ENCODE measurements at places on chromosomes 3 and 15. TPM values are rescaled to one million over a fixed set of nuclear protein-coding genes. Genes with fewer than 3 reads are reported as not detected.

DNA sequence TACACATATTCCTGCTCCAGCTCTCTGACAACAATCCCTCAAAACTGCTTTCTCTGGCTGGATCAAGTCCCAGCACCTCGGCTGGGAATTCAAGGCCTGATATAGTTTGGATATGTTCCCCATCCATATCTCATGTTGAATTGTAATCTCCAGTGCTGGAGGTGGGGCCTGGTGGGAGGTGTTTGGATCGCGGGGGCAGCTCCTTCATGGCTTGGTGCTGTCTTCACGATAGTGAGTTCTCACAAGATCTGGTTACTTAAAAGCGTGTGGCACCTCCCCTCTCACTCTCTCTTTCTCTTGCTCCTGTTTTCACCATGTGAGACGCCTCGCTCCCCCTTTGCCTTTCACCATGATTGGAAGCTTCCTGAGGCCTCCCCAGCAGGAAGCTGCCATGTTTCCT, 47.4 kb upstream of the SYN2 start:
- DNase-seq = no peak

The COL8A1 gene
- 84.8 TPM for total RNA-seq

DNA sequence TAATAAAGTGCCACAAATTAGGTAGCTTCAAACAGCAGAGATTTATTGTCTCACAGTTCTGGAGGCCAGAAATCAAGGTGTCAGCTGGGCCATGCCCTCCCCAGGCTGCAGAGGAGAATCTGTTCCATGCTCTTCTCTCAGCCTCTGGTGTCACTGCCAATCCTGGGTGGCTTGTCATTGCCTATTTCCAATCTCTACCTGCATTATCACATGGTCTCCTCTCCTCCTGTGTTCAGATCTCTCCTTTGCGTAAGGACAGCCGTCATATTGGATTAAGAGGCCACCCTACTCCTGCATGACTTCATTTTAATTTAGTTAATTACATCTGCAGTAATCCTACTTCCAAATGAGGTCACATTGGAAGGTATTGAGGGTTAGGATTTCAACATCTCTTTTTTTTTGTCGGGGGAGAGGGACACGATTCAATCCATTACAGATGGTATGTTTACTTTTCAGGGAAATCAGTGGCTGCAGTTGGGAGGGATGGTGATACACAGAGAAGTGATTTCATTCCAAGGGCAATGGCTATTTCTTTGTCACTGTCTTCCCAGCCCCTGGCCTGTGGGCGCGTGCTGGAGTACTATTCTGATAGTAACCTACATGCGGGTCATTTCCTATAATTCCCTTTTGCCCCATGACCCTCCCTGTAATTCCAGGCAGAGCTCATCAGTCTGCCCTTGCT, 169.4 kb downstream of the MINAR1 start:
- DNase-seq = no peak

- DNase-seq = no peak
These were observed 4.5 kb upstream of the USP19 start for GRCh38 chr3:49124991-49125670.

DNA sequence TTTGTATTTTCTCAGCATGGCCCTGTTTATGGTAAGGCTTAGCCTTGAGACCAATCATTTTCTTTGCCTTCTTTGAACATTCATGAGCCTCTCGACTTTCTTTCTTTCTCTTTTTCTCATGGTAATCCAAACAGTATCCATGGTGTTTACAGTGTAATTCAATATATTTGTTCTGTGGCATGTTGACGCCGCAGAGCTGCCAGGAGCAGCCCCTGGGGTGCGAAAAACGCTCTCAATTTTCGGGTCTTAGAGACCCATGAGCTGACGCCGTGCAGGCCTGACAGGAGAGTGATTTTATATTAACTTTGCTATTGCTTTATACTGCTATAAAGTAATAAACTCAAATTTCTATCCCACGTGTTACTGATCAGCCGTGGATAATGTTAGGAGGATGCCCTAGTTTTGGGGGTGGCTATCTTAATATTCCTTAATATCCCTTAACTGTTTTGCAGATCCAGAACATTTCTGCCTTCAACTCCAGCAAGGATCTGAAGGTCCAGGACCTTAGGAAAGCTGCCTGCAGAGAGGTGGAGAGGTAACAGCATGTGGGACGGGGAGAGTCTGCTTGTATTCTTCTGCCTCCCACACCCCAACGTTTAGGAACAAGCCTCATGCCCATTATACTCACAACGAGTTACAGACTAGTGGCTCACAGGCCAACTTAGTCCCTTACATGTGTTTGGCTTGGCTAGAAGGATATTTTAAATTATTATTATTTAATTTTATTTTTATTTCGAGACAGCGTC, 29.3 kb upstream of the MYO1E start:
- DNase-seq = no peak

DNA sequence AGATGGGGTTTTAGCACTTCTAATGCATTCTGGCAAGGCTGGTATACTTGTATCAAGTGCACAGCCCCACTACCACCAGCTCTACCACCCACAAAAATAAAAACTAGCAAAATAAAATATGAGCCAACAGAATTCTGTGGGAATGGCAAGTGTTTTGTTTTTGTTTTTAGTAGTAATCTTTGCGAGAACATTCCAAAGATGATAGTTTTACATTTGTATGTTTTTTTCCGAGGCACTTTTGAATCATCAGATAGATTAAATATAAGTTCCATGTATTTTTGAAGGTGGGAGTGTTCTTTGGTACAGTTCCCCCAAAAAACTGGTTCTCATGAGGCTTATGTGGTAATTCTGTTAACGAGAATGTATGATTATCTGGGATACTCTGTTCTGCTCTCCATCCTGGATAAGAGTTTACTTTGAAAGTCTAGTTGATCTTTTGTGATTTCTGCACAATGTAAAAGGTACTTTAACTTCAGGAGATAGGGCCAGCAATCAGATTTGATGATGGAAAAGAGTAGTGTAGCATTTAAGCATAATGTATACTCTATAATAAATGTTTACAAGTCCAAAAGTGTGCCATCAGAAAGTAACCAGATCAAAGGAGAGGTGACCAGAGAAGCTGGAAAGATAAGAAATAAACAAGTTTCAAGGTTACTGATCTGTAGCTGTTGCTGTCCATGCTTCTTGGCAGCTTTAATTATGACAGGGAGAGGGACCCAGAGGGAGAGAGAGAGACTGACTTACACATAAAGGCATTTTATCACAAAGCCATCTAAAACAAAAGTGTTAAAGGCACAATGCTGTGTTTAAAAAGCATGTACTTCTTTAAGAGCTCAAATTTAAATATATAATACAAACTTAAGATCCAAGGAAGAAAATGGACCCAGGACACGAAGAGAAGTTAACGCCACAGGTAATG, 130.9 kb downstream of the PGPEP1L start:
- DNase-seq = no peak

The CHRM5 gene
- total RNA-seq = not detected

The MTHFS gene
- 18.2 TPM for total RNA-seq

The CHCHD4 gene
- 15.1 TPM for total RNA-seq

GRCh38 chr3:23183731-23184130, 19.4 kb upstream of the UBE2E2 start:
- DNase-seq = peak; percentile 28

The MCTP2 gene
- total RNA-seq = 54.3 TPM

DNA sequence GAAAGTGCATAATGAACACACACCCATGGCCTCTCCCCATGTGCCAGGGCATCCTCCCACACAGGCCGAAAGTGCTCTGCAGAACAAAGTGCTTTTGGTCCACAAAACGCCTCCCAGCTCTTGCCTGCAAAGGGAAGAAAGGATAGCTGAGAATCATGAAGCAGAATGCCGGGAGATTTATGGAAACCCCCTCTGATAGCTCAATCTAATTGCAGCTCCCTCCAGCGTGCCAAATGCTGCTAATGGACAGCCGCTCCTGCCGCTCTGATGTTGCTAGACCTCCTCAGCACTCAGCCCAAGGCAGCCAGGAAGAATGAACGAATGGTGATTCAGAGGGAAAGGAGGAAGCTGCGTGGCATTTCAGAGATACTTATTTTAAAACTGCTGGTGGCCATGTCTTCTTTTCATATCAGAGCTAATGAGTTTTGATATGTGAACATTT, 145.3 kb downstream of the TJP1 start:
- no peak for DNase-seq

DNA sequence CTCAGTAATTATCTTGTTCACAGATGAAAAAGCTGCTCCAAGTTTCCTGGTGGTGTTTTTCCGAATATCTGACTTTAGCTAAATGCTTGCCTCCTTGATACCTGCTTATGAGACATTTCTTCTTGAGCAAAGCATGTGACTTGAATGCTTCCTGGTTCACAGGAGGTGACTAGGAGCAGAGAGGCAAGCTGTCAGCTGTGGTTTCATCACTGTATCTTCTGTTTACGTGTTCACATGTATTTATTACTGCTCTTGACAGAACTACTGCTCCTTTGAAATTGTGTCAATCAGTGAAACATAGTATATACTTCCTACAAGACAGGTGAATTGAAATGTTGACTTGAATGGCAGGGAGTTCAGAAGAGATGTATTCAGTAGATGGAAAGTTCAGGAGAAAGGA, 8.9 kb upstream of the SPPL2A start:
- DNase-seq = no peak

DNA sequence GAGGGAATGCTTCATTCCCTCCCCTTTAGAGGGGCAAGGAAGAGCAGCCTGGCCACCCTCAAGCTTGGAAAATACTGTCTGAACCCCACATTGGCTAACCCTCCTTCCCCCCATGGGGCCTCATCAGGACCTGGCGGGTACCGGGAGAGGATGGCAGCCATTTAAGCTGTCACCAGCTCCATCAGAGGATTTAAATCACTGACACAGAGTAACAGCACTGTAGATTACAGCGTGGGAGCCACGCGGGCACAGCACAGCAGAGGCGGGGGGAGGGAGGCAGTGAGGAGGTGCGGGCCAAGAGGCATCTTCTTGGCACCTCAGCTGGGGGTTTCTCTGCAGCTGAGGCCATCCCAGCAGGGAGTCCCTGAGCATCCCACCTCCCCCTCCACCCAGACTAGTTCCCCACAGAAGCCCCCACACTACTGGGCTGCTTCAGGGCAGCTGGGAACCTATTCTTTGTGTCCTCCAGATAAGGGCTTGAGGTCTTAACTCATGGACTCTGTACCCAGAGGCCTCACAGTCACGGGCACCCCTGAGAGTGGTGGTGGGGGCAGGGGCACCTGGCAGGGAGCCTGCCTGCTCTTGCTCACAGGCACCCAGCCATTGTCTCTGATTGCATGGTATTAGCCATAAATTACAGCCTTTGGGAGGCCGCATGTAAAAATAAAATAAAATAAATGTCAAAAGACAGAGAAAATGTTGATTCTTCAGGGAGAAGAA, 21.9 kb upstream of the CACNA2D2 start:
- no peak for DNase-seq

DNA sequence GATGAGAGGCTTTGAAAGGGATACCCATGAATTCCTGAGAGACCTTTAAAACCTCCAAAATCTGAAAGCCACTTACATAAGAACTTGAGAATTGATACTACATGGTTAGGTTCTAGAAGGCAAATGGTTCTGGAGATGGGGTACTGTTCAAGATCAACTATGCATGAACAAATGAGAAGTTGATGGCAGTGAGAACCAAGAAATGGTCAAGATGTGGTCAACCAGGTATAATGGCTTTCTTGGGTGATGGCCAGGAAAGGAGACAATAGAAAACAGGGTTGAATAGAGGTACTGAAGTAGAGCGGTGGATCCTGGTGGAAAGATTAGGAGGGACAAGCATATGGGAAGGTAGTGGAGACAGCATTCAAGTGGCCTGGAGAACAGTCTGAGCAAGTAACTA, 200.4 kb downstream of the RBMS3 start:
- DNase-seq = no peak

GRCh38 chr3:139523718-139524117, 15.8 kb downstream of the RBP1 start:
- DNase-seq = no peak

DNA sequence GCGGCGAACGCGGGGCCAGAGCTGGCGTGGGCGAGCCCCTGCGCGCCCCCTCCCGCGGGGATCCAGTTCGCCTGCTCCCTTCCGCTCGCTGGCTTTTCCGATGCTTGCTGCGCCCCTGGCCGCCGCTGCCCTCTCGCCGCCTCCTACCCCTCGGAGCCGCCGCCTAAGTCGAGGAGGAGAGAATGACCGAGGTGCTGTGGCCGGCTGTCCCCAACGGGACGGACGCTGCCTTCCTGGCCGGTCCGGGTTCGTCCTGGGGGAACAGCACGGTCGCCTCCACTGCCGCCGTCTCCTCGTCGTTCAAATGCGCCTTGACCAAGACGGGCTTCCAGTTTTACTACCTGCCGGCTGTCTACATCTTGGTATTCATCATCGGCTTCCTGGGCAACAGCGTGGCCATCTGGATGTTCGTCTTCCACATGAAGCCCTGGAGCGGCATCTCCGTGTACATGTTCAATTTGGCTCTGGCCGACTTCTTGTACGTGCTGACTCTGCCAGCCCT, 721 bp downstream of the P2RY1 start:
- DNase-seq = peak; percentile 27

DNA sequence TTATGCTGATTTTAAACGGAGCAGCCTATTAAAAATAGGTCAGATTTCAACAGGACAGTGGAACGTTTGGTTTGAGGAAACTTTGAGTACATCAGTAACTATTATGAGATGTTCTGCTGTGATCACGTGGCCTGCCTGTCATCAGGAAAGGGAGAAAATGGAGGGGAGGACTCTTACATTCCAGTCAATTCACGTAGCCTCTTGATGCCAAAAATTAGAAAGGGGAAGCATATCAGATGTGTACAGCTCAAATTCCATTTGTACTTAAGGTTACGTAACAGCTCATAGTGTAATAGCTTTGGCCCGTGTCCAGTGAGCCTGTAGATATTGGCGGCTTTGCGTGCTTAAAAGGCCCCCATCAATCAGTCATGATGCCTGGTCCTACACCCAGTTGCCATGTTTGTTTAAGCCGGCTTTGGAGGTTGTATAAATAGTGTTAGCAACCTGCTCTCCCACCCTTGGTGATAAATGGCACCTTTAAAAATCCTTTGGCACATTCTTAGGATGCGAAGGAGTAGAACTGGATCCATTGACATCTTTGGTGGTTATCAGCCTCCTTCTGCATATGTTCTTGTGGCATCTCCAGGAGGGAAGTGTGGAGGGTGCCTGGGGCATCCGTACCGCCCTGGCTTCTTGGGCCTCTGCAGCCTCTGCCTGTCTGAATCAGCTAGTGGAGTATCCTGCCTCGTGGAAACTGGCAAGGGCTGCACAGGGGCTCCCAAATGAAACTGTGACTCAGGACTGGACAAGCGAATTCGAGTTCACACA, 163.9 kb downstream of the THSD4 start:
- peak; percentile 50 for DNase-seq

DNA sequence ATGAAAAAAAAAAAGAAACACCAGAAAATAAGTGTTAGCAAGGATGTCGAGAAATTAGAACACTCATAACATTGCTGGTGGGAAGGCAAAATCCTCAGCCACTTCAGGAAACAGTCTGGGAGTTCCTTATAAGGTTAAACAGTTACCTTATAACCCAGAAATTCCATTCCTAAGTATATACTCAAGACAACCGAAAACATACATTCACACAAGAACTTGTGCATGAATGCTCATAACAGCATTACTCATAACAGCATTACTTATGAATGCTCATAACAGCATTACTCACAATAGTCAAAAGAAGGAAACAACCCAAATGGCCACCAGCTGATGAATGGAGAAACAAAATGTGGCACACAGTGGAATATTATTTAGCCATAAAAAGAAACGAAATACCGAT, 34.8 kb upstream of the DCP1A start:
- no peak for DNase-seq

Measured in thyroid gland (tissue), 4 donors.